Sigmoid colon (tissue), 7 donors: ENCODE measurements at places on chromosomes 13 and 19. TPM values are rescaled to one million over a fixed set of nuclear protein-coding genes. Genes with fewer than 3 reads are reported as not detected.

Gene ZNF66
- not detected for polyA plus RNA-seq

Gene COL4A2
- polyA plus RNA-seq = 83.5 TPM

Gene OR10H2
- not detected for polyA plus RNA-seq

Gene SNRNP70
- polyA plus RNA-seq = 33.8 TPM

Gene OR4F17
- polyA plus RNA-seq = not detected

Gene ZNF541
- 0.22 TPM for polyA plus RNA-seq
